ENCODE measurements at places on chromosomes 16 and 17.

GRCh38 chr17:82963104-82963950 lies 116.1 kb upstream of the METRNL start:
- DNase-seq = peak; percentile 42

DNA sequence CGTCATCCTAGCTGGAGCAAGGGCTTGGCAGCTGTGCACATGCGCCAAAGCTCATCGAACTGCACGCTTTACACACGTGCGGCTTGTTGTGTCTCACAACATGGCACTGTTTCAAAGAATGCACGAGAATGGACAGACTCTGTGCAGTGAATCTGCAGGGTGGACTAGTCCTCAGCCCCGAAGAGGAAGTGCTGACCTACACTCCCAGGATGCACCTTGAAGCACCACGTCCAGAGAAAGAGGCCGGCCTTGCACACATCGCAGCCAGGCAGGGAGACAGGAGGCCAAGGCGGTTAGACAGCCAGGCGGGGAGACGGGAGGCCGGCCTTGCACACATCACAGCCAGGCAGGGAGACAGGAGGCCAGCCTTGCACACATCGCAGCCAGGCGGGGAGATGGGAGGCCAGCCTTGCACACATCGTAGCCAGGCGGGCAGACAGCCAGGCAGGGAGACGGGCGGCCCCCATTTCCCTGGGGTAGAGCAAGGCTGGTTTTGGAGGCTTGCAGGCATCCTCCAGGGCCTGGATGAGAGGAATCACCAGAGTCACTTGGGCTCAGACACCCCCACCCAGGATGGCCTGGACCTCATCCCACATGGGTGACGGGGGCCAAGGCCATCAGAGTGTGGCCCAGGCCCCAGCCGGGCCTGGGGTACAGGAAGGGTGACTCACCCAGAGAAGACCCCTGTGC lies 9.0 kb upstream of the CACNA1H start:
- no peak for DNase-seq

GRCh38 chr17:78704594-78704993 lies 77.5 kb downstream of the CYTH1 start:
- no peak for DNase-seq

DNA sequence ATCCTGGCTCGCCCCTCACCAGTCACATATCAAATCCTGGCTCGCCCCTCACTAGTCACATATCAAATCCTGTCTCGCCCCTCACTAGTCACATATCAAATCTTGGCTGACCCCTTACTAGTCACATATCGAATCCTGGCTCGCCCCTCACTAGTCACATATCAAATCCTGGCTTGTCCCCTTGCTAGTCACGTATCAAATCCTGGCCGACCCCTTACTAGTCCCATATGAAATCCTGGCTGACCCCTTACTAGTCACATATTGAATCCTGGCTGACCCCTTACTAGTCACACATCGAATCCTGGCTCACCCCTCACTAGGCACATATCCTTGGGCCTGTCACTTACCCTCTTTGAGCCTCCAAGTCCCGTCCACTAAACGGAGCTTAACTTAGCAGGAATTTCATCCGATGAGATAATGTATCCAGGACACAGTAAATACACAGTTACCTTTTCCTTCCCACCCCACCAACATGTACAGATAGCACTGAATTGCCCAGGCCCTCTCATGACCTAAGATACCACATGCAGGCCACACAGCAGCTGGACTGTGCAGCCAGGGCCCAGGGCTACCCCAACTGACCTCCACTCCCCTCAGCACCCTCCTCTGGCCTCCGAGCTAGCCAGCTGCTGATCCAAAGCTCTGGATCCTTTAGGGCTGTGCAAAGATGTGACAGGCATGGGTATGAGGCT lies 157.8 kb upstream of the RPH3AL start:
- DNase-seq = no peak

GRCh38 chr17:60645918-60646523 lies 31.6 kb upstream of the BCAS3 start:
- no peak for DNase-seq

DNA sequence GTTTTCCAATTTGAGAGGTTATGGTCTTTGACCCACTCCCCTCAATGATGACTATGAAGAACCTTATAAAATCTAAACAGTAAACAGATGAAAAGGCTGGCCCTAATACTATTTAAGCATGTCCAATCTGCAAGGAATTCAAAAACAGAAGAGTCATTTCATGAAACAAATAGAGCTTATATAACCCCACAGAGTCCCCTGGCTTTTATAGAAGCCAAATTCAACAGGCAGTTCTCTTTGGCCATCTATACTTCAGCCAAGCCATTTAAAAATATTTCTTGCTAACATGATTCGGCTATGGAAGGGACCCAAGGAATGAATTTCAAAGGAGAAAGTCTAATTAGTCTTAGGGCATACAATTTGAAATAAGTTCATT lies 43.4 kb downstream of the SPOP start:
- no peak for DNase-seq

DNA sequence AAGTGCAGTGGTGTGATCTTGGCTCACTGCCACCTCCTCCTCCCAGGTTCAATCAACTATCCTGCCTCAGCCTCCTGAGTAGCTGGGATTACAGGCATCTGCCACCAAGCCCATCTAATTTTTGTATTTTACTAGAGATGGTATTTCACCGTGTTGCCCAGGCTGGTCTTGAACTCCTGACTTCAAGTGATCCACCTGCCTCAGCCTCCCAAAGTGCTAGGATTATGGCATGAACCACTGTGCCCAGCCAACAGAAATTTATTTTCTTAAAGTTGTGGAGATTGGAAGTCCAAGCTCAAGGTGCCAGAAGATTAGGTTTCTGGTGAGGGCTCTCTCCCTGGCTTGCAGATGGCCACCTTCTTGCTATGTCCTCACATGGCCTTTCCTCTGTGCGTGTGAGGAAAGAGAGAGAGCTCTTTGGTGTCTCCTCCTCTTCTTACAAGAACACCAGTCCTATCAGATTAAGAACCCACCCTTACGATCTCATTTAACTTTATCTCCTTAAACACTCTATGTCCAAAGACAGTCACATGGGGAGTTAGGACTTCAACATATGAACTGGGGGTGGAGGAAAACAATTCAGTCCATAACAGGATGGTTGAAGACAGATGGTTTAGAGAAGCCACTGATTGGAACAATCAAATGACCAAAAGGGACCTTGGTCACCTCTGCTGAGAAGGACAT lies 31.8 kb downstream of the C16orf82 start:
- DNase-seq = no peak

GRCh38 chr17:55426851-55427586 lies 5.4 kb upstream of the MMD start:
- no peak for DNase-seq

Measured in activated CD4-positive, alpha-beta T cell treated with anti-CD3 and anti-CD28 coated beads, Interleukin-2, amount 50 U/mL, for 48 hours (primary cell).